ENCODE measurements at places on chromosomes 2 and 18.

DNA sequence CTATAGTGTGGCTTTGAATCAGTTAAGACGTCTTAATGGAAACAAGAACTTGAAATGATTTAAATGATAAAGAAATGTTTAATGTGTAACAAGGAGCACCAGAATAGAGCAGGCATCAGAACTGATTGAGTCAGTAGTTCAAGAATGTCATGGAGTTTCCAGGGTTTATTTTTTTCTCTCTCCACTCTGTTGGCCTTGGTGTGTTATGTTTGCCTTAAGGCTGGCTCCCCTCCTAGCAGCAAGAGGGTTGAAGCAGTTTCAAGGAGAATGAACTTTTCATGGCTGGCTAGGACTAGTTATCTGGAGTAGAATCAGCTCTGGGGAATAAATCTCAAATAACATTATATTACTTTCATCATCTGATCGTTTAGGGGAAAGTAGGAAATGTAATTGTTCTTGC is 13.4 kb upstream of the GLS start:
- DNase-seq: no peak

- no peak for DNase-seq
Measured at GRCh38 chr2:62527478-62528210, 21.6 kb upstream of the TMEM17 start.

DNA sequence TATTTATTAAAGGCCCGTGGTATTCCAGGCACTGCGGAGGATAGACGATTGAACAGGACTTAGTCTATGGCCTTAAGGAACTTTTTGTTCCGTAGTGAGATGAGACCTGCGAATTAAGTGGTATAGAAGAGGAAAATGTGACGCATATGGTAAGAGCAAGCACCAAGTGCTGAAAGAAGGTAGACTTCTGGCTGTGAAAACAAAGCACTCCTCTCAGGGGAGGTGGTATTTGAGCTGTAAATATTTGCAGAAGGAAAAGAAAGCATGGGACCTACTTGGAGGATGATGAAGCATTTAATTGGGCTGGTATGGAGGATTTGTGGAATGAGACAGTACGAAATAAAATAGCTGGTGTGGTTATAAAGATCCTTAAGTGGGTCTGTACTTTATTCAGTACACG is 62.5 kb downstream of the GPR39 start:
- DNase-seq: no peak

GRCh38 chr2:168114040-168114439 is 133.4 kb downstream of the STK39 start:
- no peak for DNase-seq

DNA sequence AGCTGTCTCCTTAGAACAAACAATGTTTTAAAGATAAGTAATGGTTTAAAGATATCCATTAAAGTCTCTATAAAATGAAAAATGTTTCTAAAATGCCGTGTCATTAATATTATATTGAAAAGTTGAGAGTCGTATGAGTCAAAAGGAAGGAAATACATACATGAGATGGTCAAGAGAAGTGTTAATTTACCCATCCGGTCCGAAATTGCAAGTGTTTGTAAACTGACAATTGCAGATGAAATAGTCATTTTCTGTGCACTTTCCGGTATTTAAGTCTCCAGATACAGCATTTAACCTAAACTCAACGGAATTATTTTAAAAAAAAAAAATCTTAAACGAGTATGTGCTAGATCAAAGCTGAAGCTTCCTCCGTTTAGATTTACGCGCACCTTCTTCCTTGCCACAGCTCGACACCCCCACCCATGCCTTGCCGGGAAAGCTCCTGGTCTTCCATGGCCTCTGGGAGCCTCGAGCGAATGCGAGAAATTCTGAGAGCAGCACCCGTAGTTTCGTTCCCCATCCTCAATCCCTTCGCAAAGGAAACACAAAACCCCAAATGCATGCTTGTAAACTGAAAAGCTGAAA is 1.8 kb downstream of the DSC3 start:
- DNase-seq: no peak

- no peak for DNase-seq
Measured at GRCh38 chr2:199041-199966, 64.5 kb downstream of the SH3YL1 start.

GRCh38 chr2:208210688-208211451 is 21.0 kb upstream of the C2orf80 start:
- no peak for DNase-seq

GRCh38 chr2:147430408-147430807 is 414.4 kb upstream of the ACVR2A start:
- no peak for DNase-seq

DNA sequence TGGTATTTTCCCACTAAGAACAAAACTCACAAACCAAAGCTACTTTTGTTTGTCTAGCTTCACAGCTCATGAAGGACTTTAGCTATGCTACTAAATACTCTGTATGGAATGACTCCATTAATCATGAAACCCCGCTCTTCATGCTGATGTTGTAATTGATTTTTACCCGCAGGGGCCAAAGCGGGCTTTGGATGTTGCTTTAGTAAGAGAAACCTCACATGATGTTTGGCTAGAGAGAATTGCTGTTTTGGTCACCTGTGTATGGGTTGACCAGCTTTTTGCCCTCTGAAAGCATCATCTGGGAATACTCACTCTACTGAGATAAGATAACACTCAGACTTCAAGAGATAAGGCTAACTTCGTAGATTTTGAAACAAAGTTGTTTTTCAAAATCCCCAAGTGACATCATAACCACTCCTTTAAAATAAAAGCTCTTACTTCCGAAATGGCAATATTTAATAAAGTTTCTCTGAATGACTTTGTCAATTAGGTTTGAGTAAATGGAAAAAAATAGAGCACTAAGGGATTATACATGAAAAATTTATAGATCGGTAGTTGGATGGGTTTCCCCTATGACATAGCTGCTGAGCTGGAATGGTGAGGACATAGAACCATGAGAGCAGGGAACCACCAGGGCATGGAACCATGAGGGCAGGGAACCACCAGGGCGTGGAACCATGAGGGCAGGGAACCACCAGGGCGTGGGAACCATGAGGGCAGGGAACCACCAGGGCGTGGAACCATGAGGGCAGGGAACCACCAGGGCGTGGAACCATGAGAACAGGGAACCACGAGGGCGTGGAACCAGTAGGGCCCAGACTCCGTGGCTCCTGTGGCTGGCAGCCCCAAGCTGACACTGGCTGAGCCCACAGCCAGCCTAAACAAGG is 31.9 kb downstream of the ACKR3 start:
- DNase-seq: no peak

- DNase-seq: no peak
Measured at GRCh38 chr2:165141601-165142354, 62.1 kb downstream of the SCN3A start.

DNA sequence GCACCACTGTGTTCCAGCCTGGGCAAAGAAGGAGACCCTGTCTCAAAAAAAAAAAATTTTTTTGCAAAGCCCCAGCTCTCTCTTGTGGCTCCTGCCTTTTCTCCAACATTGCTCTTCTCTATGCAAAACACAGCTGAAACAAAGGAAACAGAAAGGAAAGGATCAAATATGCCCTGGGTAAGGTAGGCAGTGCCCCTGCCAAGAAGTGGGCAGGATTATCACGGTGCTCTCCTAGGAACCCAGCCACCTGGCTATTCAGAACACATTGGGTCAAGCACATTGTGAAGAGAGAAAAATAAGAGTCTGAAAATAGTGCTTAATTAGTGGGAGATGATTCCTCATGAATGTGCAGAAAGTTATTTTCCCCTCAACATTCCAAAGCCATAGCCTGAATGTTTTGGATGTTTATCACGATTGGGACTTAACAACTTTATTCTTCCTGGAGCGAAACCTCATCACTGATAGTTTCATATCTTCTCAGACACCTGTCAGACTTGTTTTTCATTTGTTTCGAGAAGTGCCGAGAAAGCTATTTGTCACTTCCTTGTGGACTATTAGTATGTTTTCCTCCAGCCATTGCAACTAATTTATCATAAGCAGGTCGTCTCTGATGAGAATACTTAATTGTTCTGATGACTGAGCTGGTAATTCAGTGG is 42.7 kb upstream of the RPL31 start:
- DNase-seq: no peak

GRCh38 chr2:175577368-175577970 is 396.0 kb upstream of the ATP5MC3 start:
- no peak for DNase-seq

DNA sequence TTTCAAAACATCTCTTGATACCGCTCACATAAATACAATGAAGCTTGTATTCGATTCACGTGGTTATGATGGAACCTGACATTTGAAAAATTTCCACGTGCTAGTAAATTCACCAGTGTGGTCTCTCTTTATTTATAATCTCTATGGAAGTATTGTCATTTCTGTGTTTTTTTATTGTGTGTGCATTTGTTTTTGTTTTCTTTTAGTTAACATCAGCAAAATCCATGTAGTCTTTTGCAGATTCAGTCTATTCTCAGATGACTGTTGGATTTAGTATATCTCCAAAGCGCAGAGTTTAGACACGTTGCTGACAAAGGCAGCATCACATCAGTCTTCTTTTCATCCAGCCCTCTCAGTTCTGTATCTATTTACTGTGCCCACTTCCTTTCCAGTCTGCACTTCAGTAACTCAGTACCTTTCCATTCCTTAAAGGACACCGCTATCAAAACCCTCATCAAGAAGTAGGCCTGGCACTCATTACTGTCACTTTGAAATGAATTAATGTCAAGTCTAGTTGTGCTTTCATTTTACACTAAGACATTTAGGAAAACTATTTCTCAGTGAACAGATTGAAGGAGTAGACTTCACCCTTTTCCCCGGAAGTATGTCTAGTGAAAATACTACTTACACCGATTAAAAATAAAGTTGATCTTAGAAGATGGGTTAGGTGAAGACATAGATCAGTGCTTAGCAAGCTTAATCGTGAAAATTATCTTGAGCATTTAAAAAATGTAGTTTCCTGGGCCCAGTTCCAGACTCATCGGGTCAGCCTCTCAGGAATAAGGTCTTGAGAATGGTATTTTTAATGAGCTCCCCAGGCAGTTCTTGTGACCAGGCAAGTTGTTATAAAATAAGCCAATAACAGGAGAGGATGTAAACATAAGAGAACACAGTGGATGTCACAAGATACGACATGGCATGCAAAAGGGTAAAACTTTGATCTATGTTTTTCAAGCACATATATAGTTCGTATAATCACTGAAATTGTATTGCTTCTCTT is 506.8 kb upstream of the ZEB2 start:
- DNase-seq: no peak

- DNase-seq: no peak
Measured at GRCh38 chr18:8507915-8508705, 101.1 kb upstream of the RAB12 start.

- no peak for DNase-seq
Measured at GRCh38 chr2:54185105-54185504, 69.7 kb downstream of the ACYP2 start.

DNA sequence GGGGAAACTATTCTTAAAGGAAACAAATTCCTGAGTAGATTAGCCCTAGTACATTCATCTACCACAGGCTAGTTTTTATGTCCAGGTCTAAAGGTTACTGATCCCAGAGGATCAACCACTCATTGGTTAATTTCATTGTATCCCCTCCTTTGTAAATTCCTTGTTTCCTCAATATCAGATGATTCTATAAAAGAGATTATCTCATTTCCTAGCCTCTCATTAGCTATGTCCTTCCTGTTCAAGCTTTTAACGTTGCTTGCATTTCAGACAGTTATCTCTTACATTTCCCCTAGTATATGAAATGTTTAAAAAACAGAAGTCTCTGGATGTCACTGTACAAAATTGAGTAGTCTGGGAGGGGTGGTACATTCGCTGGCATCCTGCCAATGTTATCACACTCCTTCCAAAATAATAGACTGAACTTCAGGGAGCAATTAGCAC is 24.2 kb upstream of the ARMC9 start:
- no peak for DNase-seq

DNA sequence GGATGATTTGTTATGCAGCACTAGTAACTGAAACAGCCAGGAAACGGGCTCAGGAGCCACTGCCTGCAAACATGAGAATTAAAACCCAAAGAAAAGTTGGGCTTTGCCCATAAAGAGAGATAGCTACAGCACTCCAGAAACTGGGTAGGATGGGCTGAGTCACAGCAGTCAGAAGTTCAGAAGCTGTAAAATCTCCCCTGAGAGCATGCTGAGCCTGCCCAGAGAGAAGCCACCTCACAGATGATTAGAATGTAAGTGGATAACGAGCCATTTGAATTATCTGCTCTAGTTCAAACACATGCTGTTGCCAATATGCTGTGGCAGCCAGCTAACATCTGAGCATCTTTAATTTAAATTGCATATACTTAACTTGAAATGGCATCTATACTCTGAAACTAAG is 388.1 kb upstream of the ACVR2A start:
- DNase-seq: no peak

GRCh38 chr2:95333888-95334338 is 36.8 kb downstream of the KCNIP3 start:
- no peak for DNase-seq

DNA sequence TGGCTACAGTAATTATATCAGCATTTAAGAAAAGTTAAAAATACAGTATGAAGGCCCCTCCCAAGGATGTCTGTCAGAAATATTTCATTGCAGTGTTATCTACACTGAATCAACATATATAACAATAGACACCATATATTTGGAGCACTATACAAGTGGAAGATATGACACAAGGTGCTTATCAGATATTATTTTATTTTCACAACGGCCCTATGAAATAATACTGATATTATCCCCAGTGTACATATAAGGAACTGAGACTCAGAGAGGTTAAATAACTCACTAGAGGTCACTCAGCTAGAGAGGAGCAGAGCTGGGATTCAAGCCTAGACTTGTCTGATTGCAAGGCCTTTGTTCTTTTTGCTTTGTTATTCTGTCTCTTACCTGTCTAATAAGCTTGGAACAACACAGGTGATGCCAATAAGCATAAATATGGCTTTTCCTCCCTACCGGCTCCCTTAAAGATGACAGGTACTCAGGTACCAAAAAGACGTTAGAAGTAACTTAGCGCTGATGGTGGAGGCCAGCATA is 4.7 kb upstream of the SLC40A1 start:
- no peak for DNase-seq

Measured in activated T-helper 2 cell treated with anti-CD3 and anti-CD28 coated beads, Interferon-gamma antibody, Interleukin-2, Interleukin-4, amounts not matched to agents 10 μg/mL and 5 μg/mL and 100 μg/mL, durations not matched to agents 14 hours and 24 hours and 36 hours (primary cell).